ENCODE measurements at places on chromosomes 2 and 18.
A peak's percentile ranks its signal among the peaks of the same experiment; 100 is the strongest.

DNA sequence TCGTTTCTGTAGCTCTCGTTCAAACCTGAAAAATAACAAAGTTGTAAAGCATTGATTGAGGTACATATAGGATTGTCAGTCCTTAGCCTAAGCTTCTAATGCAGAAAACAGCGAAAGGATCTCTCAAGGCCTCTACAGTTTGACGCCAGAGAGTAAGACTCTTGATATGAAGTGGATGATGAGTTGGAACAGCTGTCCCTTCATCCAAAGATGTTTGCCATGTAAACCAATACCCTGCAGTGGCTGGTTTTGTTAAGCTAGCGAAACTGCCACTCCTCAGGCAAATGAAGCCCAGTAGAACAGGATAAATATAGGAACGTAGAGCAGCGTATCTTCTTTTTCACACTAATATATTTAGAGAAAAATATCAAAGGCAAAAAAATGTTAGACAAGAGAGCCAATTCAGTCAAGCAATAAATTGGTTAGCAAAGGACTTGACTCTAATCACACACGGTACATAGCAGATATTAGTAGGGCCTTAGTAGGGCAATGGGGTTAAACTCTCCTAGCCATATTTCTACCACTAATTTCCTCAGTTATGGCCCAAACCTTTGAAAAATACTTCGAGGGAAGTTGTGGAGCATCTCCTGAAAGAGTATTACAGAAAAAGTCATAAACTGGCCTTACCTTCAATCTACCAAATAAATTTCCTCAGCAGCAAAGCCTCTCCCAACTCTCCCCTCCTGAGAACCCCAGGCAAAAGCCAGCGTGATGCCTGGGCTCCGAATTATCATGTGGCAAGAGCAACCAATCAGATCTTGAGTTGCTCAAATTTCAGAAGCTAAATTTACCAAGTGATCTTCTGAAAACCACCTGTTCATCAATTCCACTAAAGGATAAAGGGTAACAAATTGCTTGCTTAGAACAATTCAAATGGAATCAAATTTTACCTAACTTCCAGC, at the start of gene NEB:
Gene NEB, minus strand, starts transcription at position 706 of the 902 bp plus-strand sequence. CDS start 1,320 bp downstream, outside the sequence.
- peak; percentile 90 for DNase-seq

DNA sequence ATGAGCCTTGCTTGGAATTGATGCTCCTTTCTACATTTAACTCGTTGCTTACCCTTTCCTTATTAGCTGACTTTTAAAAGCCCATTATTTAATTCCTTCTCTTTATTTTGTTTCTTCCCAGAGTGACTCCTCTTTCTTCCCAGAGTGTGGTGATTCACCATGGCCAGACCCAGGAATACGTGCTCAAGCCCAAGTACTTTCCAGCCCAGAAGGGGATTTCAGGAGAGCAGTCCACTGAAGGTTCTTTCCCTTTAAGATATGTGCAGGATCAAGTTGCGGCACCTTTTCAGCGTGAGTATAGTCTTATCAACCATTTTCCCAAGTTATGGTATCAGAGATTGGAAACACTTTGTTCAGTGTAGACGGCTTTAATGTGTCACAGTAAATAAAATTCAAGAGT, 163.7 kb downstream of the LTBP1 start:
- DNase-seq = no peak

DNA sequence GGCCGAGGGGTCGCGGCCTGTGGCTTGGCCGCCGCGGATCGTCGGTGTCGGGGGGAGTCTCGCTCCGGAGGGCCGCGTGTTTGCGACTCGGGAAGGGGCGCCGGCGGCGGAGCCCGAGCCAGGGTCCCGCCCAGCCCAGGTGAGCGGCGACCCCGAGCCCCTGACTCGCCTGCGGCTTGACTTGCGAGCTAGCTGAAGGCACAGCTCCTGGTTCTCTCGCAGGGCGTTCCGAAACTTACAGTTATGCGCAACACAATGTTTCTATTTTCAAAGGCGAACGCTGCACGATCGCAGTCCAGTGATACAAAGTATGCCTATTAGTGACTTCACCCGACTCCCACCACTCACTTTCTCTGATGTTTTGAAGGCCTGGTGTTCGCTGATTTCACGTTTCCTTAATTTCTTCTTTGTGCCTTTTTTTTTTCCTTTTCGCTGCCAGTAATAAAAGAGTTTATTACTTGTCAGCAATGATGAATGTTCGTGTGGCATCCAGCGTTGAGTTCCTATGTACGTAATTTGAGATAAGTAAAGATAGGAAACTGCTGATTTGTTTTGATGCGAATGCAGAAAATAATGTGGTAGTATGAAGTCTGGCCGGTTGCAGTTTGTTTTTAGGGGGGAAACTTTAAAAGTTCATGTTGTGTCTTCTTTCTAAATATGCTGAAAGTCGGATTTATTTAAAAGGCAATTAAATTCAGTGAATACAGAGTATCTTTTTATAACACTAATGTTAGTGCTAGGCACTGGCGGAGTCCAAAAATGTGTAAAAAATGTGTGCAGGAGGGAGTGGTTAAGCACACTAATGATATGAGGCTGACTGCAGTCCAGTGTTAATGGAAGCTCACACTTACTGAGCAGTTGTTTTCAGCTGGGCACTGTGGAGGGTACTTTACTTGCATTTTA, 706 bp downstream of the UBXN2A start:
- peak; percentile 59 for DNase-seq

DNA sequence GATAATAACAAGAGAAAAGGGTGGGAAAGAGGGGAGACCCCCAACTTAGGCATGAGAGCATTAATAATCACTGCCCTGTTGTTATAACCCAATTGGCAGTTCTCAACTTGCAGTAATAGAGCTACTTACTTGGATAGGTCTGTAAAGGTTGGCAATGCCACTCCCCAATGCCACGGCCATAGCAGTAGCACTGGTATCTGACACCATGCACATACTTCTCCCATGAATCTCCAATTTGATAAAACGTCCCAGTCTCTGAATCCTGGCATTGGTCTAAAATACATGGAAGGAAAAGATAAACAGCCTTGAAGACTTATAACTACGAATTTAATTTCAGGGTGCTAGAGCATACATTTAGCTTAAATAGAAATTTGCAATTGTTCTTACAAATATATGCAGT, 16.8 kb downstream of the FN1 start:
- DNase-seq = no peak

DNA sequence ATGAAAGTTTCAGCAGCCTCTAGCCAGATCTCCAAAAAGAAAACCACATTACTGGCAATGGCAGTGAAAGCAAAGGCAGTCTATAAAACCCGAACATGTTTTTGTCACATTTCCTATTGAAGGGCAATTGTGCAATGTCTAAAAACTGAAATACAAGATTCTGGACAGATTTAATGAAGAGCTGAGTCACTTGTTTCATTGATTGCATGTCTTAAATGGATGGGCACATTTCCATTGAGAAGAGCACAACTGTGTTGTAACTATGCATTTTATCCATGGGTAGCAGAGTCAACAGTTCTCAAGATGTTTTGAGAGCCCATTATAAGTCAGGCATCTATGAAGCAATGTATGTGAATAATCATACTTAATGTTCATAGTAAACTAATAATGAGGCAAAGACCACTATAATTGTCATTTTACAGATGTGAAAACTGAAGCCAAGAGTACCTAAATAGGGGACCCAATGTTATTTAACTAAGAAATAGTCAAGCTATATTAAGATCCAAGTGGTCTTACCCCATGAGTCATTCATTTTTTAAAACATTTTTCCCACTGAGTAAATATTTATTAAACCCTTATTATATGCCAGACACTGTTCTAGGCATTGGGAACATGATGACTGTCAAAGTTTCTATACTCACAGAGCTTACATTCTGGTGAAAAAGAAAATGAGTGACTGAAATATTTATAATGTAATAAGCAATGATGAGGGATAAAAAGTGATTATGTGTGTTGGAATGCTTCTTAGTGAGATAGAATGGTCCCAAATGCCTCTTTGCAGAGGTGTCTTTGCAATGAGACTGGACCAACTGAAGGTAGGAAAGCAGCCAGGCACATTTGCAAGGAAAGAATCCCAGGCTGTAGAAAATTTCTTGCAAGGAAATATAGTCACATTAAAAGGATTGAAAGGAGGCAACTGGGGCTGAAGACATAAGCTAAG, 818.9 kb upstream of the ACVR2A start:
- DNase-seq = no peak

GRCh38 chr18:57780706-57781347, 22.3 kb downstream of the ATP8B1 start:
- DNase-seq = no peak

GRCh38 chr18:79525556-79526467, 130.1 kb downstream of the NFATC1 start:
- peak; percentile 82 for DNase-seq

DNA sequence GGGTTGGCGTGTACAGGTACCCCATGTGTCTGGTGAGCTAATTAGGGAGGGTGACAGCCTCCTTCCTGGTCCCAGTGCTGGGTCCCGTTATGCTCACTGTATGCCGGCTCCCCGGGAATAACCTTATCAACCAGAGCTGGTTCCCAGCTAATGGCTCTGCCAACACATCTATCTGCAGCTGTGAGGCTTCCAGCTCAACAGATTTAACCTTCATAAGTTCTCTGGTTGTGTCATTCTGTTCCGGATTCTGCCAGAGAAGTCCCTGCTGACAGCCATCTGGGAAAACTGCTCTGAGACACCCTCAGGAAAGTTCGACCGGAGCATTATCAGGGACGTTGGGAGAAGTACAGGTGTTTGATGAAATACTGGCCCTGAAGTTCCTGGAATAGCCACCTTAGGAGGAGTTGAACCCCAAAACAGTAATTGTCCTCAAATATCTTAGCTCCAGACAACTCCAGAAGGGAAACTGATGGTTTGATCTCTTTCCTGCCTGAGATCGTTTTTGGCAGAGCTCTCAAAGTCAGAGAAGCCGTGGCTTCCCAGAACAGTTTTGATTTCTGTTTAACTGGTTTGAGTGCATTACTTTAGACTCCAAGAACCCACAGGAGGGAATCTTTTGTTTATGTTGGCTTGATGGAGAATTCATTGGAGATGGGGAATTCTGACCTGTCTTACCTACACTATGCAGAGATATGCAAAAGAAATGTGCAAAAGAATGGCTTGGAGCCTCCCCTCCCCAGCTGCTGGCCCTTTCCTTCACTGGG, 39.4 kb upstream of the TXNDC2 start:
- DNase-seq = no peak

DNA sequence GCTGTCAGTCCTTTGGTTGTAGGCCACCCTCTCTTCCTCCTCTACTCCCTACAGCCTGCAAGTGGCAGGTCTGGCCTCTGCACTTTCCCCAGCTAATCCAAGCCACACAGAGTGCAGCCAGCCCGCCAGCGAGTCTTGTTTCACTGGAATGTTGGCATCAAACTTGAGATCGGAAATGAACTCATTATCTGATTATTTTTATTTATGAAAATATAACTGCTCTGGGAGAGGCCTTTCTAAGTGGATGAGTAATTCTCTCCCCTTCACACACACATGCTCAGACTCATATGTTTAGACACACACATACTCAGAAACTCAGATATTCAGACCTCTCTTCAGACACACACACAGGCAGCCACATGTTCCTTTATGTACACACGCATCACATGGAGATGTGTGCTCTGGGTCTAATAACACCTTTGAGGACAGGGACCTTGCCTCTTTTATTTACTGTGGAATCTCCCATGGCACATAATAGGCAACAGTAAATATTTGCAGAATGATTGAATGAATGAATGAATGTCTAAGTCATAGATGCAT, 151.3 kb downstream of the ZFP36L2 start:
- DNase-seq = no peak

- DNase-seq = no peak
Measured at GRCh38 chr2:67984600-67984999, 78.2 kb downstream of the C1D start.
